ENCODE measurements at places on chromosomes 13 and 19.

DNA sequence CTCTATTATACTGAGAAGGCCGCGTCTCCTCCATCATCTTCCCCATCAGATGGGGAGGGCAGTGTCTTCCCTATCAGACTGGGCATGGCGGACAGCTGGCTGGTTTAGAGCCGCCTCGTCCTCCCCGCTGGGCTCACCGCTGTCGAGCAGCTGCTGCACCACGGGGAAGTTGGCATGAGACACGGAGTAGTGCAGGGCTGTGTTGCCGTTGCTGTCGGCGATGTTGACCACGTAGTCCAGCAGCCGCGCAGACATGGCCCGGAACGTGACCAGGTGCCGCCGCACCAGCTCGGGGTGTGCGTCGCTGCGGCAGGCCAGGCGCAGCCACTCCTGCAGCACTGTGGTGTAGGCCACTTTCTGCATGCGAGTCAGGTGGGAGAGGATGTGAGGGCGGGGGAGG, 18.8 kb upstream of the SPC24 start:
- no peak for DNase-seq

- DNase-seq: no peak
Measured at GRCh38 chr13:110980921-110981320, 66.1 kb upstream of the ANKRD10 start.

DNA sequence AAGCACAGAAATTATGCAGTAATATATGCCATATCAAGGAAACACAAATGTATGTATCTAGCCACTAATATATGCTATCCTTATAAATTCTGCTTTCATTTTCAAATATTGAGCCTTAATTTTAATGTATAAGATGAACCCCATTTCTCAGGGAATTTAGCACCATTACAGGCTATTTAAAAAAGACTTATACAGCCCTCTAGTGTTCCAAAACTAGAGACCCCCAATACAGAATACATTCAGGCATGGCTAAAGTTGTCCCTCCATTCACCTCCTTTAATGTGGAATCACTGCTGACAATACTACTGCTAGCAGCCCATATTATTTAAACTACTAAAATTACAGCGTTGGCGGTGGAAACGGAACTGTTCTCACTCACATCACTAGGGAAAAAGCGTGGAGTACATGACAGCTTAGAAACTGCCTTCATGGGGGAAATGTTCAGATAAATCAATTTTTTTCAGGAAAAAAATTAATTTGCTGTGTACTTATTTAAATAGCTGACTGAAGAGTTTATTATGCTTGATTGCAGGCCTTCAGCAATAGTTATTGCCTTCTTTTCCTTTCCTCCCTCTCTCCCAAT, 541.0 kb downstream of the PCDH9 start:
- no peak for DNase-seq

DNA sequence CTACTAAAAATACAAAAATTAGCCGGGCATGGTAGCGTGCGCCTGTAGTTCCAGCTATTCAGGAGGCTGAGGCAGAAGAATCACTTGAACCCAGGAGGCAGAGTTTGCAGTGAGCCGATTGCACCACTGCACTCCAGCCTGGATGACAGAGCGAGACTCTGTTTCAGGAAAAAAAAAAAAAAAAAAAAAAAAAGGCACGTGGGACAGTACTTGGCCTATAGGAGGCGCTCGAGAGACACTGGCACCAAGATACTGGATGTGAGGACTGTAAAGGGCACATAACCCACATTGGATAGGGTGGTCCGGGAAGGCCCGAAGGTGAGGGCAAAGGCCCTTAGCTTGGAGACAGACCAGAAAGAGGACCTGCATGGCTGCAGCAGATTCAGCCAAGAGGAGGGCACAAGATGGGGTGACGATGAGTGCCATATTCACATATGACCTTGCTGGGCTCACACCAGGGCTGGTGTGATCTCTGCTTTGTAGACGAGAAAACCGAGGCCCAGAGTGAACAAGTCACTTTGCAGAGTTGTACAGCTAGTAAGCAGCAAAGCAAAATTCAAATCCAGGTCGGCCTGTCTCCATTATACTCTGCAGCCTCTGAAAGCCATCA, 89.4 kb downstream of the DPF1 start:
- peak; percentile 51 for DNase-seq

DNA sequence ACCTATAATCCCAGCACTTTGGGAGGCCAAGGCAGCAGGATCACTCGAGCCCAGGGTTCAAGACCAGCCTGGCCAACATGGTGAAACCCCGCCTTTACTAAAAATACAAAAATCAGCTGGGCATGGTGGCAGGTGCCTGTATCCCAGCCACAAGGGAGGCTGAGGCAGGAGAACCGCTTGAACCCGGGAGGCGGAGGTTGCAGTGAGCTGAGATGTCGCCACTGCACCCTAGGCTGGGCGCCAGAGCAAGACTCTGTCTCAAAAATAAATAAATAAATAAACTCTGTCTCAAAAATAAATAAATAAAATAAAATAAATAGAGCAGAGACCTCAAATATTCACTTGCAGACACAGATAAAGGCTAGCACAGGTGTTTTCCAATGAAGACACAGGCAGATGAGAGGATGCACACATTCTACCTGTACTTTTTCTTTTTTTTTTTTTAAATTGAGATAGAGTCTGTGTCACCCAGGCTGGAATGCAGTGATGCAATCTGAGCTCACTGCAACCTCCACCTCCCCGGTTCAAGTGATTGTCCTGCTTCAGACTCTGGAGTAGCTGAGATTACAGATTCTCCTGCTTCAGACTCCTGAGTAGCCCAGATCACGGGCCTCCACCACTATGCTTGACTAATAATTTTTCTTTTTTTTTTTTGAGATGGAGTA, 2.7 kb upstream of the RPS16 start:
- no peak for DNase-seq

GRCh38 chr13:40158218-40158617, 502.8 kb downstream of the COG6 start:
- no peak for DNase-seq

GRCh38 chr19:53818756-53819155, 5.4 kb downstream of the NLRP12 start:
- no peak for DNase-seq

GRCh38 chr13:74667656-74668203, 533.5 kb upstream of the KLF12 start:
- DNase-seq: no peak

DNA sequence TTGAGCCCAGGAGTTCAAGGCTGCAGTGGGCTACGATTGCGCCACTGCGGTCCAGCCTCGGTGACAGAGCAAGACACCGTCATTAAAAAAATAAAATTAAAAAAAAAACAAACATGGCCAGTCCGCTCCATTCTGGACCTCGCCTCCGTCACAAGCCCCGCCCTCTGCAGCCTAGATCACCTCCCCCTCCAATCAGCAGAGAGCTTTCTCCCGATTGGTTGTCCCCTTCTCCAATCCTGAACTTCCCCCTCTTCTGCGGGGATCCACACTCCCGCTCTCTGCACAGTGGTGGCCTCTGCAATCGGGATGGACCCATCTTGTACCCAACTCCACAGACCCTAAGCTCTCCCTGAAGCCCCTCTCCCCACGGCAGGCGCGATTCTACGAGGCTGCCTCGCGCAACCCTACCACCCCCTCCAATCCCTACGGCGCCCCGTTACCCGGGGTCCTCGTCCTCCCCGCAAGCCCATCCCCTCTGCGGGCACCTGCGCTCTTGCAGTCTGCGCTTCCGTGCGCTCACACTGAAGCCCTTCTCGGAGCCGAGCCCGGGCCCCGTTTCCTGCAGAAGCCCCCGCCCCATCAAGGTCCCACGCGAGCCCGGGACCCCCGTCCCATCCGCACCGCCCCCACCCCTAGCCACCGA, 540 bp downstream of the TMEM160 start:
- peak; percentile 82 for DNase-seq

- DNase-seq: no peak
Measured at GRCh38 chr19:55648585-55649267, 714 bp downstream of the CCDC106 start.

- DNase-seq: no peak
Measured at GRCh38 chr13:94329277-94329676, 150.2 kb downstream of the DCT start.

DNA sequence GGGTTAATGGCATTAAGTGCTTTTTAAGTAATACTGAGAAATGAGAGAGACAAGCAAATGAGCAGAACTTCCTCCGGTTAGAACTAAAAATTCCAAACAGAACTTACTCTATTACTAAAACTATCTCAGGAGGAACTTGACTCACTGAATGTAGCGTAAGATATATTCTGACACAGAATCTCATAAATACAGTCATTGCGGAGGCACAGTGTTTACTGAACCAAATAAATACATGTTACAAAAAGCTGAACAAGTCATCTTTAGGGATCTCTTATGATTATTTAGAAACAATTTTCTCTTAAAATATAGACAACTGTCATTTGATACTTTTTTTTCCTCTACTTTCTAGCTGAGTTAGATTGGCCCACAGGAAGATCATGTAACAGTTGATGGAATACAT, 283.1 kb downstream of the KLF12 start:
- no peak for DNase-seq

DNA sequence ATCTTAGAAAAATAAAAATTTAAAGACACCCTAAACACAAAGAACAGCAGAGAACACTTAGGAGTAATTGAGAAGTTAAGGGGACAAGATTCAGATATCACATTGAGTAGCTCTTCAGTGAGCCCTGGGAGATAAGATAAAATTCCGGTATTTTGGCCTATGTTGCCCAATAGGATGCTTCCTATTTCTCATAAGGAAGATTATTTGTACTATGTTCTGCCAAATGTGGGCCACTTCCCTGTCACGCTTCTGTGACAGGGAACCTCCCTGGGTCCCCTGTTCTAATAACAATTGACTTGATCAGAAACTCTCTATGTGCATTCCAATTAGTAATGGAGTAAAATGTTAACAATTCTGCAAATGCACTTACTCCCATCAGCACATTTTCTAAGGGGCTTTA, 310.7 kb downstream of the MYO16 start:
- no peak for DNase-seq

DNA sequence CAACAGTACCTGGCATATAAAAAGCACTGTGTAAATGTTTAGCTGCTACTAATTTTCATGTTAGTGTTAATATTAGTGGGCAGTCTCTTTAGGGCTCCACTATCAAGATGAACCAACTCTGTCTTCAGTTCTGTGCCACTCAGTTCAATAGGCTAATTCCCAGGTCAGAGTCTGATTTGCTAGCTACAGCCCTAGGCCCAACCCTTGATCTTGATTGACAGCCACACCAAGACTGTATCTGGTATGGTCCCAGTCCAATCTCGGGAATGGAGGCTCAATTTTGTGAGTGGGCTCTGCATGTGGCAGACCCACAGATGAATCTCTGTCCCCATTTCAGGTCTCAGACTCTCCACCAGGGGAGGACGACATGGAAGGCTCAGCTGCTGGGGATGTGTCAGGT, 46.1 kb downstream of the MAP4K1 start:
- DNase-seq: no peak

DNA sequence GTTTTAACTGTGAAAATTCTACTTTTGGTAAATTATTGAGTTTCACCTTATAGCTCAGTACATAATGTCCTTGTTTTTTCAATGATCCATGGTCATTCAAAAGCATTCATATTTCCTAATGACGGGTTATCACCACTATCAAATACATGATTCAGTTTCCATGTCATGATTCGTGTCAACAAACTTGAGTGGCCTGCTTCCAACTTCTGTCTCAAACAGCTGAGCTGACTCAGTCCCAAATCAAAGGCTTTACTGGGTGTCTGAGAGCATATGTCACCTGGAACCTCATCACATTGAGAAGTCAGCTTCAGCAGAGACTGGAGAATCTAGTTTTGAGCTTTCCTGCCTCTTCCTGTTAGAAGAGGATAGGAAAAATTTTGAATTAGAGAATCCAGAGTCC, 40.3 kb upstream of the SGCG start:
- no peak for DNase-seq

GRCh38 chr13:112248862-112249592, 127.1 kb upstream of the SPACA7 start:
- no peak for DNase-seq

GRCh38 chr19:1751367-1752008, 1.8 kb upstream of the ONECUT3 start:
- no peak for DNase-seq

- DNase-seq: no peak
Measured at GRCh38 chr13:45511310-45512097, 46.8 kb downstream of the COG3 start.

DNA sequence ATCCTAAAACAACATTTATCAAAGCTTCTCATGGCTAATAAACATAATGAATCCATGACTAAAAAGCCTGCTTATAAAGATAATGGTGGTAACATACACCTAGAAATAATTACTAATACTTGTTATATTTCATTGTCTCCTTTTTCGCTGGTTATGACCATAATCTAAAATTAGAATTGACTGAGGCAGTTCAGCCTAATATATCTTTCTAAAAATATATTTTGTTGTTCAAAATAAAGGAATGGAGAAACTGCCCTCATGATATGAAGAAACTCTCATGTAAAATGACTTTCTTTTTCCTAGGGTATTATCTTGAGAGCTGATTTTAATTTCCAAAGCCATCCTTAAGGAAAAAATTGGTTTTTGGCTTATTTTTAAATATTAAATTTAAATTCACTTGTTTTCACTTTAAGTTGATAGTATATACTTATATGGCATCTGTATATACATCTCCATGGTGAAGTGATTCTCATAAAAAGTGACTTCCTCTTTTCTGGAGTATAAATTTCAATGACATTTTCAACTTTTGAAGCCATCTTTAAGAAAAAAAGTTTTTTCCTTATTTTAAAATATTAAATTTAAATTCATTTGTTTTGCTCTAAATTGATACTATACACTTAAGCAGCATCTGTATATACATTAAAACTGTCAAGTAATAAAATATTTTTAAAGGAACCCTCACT, 204.6 kb downstream of the VWA8 start:
- no peak for DNase-seq

- no peak for DNase-seq
Measured at GRCh38 chr13:98829541-98829940, 77.1 kb upstream of the SLC15A1 start.

DNA sequence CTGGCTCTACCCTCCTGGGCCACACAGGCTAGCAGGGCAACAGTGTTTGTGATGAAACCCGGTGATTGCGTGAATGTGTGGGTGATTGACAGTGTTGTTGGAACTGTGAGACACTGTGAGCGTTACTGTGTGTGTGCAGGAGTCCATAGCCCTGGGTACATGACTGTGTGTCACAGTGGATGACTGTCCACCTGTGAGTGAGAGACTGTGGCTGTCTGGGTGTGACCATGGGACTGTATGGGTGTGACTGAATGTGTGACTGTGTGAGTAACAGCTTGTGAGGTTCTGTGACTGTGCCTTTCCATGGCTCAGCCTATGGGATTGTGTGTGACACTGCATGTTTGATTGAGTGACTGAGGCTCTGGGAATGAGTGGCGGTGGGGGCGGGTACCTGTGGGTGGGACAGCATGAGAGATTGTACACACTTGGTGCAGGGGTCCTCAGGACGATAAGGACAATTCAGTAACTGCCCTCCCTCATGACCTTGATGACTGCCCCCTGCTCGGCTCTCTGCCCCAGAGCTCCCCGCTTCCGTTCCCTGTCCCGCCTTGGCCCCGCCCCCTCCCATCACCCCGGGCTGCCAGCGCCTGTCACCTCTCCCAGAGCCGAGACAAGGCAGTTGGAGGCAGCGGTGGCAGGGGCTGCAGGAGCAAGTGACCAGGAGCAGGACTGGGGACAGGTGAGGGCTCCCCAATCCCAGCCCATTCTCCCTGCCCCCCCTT, at the start of gene GIPR:
TSS of gene GIPR (plus strand) at position 602 of the 722 bp plus-strand sequence. CDS start 1,300 bp downstream, outside the sequence.
- peak; percentile 81 for DNase-seq

- peak; percentile 43 for DNase-seq
Measured at GRCh38 chr19:8017808-8018207, 12.4 kb upstream of the ELAVL1 start.

Data from activated T-cell treated with anti-CD3 and anti-CD28 coated beads, Interleukin-2, amount 50 U/mL, for 48 hours (primary cell).